Hippocampal formation (tissue), 2 donors: ENCODE measurements at places on chromosomes 3 and 15.

DNA sequence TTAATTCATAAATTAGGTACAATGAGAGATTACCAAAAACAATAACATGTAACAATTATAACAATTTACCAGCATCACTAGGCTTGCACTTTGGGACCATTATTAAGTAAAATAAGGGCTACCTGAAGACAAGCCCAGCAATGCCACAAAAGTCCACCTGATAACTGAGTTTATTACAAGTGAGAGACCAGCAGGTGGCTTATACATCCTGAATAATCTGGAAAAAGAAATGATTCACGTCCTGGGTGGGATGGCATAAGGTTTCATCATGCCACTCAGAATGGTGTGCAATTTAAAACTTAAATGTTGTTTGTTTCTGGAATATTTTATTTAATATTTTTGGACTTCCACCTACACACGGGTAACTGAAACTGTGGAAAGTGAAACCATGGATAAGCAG lies 1287.1 kb upstream of the GBE1 start:
- DNase-seq, result no peak

GRCh38 chr3:156762631-156763185 lies 63.4 kb upstream of the LEKR1 start:
- no peak for DNase-seq

- DNase-seq, result no peak
Observed at GRCh38 chr3:77931255-77932009, 891.5 kb downstream of the ROBO2 start.

DNA sequence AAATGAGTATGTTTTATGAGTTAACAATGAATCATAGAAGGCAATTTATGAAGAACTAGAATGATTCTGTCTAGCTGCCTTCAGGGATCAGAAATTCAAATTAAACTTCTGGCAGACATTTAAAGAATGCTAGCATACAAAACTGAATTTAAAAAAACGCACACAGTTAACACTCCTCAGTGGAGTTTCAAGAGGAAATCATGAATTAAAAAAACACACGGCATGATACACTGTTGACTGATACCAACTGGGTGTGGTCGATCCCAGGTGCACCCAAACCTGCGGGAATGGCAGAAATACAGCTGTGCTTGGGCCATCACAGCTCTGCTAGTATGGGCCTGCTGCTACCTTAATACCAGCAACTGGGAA lies 526.0 kb downstream of the FOXP1 start:
- DNase-seq, result no peak

DNA sequence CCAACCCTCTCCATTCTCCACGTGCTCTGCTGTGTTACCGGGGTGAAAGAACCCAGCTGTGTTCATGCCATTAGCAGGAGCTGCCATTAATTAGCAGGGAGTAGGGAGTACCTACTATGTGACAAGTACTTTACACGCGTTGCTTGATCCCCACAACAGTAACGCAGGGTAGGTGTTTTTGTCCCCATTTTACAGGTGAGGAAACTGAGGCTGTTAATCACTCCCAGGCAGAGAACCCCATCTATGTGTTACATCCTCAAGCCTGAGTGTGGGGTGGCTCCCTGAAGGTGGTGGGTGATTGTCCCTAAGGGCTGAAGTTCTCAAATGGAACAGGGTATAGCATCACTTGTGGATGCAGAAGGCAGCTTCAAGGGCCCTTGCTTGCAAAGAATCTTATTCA lies 22.8 kb downstream of the MELTF start:
- DNase-seq, result no peak

- DNase-seq, result no peak
Observed at GRCh38 chr3:197151580-197151979, 122.0 kb upstream of the MELTF start.
